ENCODE measurements at places on chromosomes 7 and 10.
A peak's percentile ranks its signal among the peaks of the same experiment; 100 is the strongest.

DNA sequence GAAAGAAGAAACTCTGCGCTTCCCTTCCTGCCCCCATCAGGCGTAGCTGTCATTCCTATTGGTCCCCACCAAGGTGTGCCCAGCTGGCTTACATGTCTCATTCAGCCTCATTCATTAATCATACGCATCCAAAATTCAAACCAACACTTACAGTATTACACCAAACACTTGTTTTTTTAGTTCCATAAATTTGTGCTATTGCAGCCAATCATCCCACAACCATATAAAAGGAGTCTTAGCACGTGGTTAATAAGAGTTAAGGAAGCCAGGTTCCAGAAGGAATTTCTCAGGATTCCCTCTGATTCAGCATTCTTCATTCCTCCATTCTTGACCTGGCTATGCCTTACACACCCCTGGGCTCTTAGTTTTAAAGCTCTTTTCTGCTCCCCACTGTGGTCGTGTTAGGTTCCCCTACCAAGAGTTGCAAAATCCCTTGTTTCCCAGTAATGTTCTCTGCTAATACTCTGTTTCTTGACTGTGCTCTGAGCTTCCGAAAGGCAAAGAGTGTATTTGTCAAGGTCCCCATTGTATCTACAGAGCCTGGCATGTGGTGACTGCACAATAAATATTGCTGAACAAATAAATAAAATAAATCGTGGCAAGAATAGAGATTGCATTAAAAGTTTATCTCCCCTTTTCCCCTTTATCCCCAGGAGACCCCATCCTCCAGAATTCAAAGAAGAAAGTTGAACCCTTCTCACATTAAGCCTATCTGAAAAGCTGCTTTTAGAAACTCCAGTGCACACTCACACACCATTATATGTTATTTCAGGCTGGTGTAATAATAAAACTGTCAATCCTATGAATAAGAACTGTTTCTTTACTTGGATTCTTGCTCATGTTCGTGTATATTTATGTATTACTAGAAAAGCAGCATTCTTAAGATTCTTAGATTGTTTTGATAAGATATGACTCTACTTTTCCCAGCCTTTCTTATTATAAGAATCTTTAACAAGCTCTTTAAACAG, 514.4 kb downstream of the INHBA start:
- no peak for DNase-seq

DNA sequence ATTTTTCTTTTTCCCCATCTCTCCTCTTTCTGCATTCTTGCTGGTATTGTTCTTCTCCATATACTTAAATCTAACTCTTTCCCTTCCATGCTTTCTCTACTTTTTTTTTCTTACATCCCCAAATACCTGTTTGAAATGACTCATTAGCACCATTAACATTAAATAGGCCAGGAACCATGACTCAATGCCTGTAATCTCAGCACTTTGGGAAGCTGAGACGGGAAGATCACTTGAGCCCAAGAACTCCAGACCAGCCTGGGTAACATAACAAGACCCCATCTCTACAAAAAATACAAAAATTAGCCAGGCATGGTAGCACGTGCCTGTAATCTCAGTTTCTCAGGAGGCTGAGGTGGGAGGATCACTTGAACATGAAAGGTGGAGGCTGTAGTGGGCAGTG, 1026.8 kb downstream of the GATA3 start:
- no peak for DNase-seq

DNA sequence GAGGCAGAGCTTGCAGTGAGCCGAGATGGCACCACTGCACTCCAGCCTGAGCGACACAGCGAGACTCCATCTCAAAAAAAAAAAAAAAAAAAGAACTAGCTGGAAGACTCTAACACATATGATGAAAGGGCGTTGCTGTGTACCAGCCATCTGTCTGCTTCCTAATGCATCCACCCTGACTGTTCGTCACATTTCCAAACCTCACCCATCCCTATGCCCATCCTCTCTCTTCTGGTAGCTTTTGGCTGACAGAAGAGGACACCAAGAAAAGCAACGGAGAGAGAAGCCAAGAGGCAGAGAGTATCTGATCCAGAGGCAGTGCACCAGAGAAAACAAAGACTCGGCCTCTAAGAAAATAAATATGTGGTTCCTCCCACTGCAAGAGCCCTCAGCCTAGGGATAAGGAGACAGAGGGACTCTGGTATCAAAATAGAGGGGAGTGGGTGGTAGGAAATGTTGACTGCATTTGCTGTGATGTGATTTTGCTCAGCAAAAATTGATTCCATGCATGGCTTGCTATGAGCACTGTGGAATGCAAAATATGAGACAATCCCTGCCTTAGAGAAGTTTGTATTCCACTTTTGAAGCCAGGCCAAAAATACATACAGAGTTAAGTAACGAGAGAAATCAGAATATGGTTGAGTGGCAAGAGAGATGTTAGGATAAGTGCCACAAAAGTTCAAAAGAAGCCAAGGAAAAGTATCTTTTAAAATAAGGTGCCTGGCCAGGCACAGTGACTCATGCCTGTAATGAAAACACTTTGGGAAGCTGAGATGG, 100.8 kb upstream of the STK17A start:
- no peak for DNase-seq

DNA sequence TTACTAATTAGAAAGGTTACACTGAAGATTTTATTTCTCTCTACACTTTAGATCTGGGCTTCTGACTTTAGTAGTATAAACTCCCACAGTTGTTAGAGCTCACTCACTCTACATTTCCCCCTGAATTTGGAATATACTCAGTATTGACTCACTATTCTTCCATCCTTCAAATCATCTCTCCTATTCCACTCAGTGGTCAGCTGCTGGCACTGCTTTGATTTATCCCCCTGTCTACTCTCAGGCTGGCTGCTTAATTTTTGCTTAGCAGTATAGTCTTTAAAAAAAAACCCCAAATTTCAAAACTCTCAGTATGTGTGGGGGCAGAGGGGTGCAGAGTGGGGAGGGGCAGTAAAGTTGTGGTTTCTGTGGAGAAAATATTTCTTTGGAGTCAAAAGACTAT, 68.9 kb downstream of the CDK6 start:
- DNase-seq, result no peak

DNA sequence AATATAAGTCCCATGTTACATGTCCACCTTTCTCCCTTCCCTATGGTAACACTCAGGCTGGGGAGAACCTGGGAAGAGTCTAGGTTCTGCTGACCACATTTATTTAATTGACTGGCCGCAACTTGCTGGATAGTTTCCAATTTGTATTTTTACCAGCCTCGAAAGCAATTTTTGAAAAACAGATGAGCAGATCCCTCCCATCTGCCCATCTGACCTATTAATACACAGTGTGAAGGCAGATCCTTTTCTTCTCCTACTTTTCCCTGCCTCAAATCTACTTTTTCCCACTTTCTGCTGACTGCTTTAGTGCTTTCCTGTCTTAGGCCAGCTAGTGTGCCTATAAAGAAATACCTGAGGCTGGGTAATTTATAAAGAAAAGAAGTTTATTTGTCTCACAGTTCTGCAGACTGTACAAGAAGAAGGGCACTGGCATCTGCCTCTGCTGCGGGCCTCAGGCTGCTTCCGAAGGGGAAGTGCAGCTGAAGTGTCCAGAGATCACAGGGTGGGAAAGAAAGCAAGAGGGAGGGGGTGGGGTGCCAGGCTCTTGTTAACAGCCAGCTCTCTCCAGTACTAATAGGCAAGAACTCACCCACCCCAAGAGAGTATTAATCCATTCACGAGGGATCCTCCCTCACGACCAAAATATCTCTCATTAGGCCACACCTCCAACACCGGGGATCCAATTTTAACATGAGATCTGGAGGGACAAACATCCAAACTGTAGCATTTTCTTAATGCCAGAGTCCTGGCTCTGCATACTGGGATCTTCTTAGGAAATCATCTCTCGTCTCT, 336.0 kb upstream of the IGFBP3 start:
- DNase-seq, result no peak

DNA sequence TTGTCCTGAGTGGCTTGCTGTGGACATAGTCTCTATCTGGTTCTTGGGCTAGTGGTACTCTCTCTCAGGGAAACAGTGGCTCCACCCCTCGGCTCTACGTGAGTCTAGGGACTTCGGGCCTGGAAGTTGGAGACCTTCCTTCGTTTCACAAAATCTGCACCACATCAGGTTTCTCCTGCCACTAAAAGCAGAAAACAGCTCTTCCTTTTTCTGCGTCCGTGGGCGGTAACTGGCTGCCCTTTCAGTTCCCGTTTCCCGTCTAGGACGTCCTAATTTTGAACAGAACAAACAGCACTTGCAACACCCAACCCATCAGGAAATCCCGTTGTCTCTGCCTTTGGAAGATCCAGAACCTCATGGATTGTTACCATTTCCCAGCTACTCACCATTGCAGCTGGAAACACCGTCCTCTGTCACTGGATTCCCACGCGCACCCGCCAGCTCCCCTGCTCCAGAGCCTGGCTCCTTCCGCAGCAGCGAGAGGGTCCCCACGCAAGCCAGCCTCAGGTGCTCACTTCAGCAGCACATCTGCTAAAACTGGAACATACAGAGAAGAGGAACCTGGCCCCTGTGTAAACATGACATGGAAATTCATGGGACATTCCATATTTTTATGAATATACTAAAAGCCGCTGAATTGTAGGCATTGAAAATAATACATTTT, 311.4 kb upstream of the AKR1E2 start:
- no peak for DNase-seq

DNA sequence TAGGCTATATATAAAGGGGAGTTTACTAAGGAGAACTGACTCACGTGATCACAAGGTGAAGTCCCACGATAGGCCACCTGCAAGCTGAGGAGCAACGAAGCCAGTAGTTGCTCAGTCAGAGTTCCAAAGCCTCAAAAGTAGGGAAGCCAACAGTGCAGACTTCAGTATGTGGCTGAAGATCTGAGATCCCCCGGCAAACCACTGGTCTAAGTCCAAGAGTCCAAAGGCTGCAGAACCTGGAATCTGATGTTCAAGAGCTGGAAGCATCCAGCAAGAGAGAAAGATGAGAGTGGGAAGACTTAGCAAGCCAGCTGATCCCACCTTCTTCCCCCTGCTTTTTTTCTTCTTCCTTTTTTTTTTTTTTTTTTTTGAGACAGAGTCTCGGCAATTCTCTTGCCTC, 27.0 kb upstream of the GSDME start:
- no peak for DNase-seq

- peak; percentile 58 for DNase-seq
These were observed 69.1 kb upstream of the MXI1 start for GRCh38 chr10:110138197-110138812.

GRCh38 chr10:71433768-71434744, 37.3 kb downstream of the CDH23 start:
- DNase-seq, result no peak

DNA sequence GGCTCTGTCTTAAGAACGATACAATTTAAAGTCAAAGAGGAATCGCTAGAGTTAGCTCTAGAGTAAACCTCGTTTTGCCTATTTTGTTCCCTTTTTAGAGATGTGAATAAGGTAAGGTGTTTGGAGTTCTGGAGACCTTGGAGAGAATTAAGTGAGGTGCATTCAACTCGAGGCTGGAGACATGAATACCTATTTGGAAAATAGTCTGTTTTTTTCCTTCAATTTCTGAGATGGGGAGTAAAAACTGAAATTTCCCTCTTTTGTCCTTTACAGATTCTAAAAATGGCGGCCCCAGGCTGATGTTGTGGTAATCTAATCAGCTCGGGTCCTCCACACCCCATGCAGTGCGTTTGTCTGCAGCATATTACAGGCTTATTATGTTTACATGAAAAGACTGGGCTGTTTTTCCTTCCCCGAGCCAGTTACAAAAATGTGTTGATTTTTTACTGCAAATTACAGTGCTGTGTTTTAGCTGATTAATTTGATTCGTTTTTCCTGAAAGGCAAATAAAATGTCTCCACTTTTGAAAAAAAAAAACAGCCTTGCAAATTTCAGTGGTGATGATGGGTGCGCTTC, 1.5 kb downstream of the KMT2E start:
- DNase-seq, result no peak

DNA sequence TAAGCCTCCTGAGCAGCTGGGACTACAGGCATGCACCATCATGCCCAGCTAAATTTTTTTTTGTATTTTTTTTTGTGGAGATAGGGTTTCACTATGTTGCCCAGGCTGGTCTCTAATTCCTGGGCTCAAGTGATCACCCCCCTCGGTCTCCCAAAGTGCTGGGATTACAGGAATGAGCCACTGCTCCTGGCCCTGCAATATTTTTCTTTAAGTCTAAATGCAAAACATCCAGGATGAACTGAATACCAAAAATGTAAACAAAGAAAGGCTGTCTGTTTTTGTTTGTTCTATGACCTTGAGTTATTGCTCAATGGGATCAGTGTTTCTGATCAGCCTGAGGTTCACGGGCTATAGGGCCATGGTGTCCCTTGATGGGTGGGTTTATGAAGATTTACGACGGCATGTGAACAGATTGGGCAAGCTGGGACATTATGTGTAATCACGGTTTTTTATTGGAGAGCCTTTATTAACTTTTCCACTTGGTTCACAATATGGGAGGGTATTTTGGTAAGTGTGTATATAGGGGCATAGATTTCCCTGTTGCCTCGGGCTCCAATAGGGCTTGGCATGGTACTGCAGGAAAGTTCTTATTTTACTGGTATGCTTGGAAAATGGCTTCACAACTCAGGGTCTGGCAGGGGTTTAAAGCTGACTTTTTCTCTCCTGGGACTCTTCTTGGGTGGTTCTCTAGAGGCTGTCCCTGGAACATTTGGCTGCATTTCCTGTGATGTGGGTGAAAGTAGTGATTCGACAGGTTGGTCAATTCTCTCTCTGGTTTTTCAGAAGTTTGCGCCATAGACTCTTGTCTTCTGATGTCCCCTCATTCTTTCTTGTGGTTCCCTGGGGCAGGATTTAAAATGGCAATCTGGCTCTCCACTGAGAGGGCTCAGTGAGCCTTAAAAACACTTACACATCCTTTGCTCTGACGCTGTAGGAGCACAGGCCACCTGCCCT, 41.6 kb downstream of the MRPS33 start:
- DNase-seq, result no peak

- DNase-seq, result no peak
These were observed 251.2 kb downstream of the TNS3 start for GRCh38 chr7:47330561-47331178.
